ENCODE measurements at places on chromosomes 1 and 21.

DNA sequence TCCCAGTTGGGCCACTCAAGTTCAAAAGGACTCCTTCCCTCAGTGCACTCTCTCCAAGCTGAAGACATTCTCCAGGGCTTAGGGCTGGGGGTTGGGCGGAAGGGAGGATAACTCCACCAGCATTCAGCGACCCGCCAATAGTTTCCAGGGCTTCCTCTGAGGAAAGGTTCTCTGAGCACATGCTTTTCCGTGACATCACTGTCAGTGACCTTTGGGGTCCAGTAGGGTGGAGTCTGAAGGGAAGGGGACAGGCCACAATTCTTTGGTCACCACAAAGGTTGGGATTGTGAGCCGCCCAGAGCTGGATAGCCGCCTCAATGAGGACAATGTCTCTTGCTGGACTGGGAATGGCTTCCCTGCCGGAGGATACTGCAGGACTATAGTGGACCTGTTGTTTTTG, 22.8 kb upstream of the RXRG start:
- no peak for DNase-seq

GRCh38 chr1:221397606-221398005, 344.3 kb downstream of the DUSP10 start:
- DNase-seq, result no peak

DNA sequence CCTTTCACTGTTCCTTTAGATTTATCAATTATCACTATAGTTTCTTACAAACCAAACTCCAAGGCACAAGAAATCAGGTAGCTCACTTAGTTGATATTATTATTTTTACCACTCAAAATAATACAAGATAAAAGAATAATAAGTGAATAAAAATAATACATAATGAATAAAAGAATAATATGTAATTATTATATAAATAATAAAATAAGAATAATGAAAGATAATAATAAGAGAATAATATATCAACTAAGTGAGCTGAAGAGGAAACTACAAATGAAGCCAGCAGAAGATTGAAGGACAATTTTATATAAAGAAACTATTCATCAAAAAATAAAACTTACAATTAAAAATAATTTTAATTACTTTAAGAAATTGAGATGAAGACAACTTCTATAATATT, 90.6 kb downstream of the LRRIQ3 start:
- DNase-seq, result no peak

DNA sequence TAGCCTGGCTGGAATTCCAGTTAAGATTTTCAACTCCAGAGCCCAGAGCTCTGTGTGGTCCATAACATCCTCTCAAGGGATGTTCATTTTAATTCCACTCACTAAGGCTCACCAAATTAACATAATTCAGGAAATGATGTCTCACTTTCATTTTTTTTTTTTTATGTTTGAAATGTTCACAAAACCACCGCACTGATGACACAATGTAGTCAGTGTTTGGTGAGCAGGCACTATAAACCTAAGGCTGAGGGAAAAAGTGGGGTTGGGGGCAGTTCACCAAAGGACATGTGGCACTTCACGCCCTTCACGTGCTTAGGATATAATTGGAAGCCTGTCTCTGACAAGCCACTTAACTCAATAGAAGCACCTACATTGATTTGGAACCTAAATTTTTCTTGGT, 177.3 kb upstream of the CAMK1G start:
- DNase-seq, result no peak

DNA sequence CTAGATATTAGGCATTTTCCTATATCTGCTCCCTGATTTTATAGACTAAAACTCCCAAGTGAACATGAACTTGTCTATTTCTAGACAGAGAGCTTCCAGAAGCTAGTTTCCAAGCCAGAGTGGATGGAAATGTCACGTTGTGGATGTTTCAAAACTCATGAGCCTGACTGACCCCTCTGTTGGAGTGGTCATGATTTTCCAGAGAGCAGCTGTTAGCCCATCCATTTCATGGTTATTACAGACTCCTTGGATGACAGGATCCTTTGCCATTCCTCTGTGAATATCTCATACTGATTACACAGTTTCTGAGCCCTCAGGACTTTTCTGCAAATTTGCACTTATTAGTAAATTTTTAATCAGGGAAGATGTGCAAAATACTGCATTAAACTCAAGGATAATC, 76.8 kb upstream of the ATF3 start:
- DNase-seq, result no peak

- DNase-seq, result no peak
Observed at GRCh38 chr1:220529521-220530020, 1.6 kb downstream of the MARK1 start.

GRCh38 chr1:183882335-183883167, 77.6 kb downstream of the RGL1 start:
- DNase-seq, result no peak

GRCh38 chr1:117366177-117367045, 838 bp upstream of the MAN1A2 start:
- peak; percentile 72 for DNase-seq

- DNase-seq, result no peak
Observed at GRCh38 chr21:16773206-16773605, 739.6 kb upstream of the CXADR start.

GRCh38 chr1:90925928-90926869, 95.6 kb downstream of the ZNF644 start:
- no peak for DNase-seq

GRCh38 chr21:45056917-45057560, 17.3 kb upstream of the ADARB1 start:
- no peak for DNase-seq

- DNase-seq, result no peak
Observed at GRCh38 chr1:54460351-54460750, 54.2 kb upstream of the SSBP3 start.

GRCh38 chr1:51488372-51489050, 30.6 kb downstream of the EPS15 start:
- DNase-seq, result no peak

- no peak for DNase-seq
Observed at GRCh38 chr1:166064313-166064926, 102.4 kb downstream of the FAM78B start.

DNA sequence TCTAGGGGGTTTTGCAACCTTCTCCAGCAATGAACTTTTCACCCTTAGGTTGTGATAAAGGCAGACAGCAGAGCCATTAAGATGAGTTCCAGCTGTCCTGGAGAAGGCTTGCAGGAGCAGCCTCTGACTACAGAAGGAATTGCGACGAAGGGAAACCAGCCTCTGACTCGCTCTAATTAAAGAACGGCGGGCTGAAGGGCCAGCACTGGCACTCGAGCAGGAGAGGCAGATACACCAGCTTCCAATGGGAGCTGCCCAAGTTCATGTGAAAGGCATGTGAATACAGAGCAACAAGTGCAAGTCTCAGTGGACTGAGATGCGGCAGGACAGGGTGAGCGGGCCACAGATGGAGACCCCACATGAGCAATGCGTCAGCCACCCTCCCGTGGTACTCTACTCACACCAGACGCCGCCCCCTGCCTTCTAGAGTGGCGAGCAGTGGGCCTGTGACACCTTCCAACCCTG, 15.7 kb downstream of the RCC2 start:
- DNase-seq, result no peak

GRCh38 chr1:209375671-209376365, 207.7 kb upstream of the CAMK1G start:
- no peak for DNase-seq

DNA sequence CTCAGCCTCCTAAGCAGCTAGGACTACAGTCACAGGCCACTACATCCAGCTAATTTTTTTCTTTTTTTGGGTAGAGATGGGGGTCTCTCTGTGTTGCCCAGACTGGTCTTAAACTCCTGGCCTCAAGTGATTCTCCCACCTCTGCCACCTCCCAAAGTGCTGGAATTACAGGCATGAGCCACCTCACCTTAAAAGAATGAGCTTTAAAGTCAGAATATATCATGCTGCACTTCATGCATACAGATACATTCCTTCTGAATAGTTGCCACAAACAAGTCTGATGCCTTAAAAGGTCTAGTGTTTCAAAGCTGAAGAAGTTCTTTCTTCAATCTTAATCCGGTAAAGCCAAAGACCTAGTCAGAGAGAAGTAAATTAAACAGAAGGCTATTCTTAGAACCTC, 23.8 kb upstream of the CPLANE2 start:
- DNase-seq, result no peak

- no peak for DNase-seq
Observed at GRCh38 chr1:182446033-182446669, 3.8 kb upstream of the RGSL1 start.

DNA sequence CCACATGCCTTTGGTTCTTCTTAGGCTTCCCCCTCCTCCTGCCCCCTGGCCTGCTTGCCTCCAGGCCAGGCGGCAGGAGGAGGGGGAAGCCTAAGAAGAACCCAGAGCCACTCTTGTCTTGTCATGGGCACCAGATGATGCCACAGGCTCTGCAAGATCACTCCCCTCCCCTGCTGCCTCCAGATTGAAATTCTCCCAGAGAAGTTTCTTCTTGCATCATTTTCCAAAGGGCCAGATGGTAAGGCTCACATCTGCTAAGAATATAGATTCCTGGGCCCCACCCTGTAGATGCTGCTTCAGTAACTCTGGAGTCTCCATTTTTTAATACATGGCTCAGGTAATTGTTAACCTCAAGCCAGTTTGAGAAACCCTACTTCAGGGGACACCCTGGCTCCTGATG, 60.8 kb downstream of the FAM163A start:
- no peak for DNase-seq
